OCI-LY7 (cell line): ENCODE measurements at places on chromosomes 2 and 18.
A peak's percentile ranks its signal among the peaks of the same experiment; 100 is the strongest.

DNA sequence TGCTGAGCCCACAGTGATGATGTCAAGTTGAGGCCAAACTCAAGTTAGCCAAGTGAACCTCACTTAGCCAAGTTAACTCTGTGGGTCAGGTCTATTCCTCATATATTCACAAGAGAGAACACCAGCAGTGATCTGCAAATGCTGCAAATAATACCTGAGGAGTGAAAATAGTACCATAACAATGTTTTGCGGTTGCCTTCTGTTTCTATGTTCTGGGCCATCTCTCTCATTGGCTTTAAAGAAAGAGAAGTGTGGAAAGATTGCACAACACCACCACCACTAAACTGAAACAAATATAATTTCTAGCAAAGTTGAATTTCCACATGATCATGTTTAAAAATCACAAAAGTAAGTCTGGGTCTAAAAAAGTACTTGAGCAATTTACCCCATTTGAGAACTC, 211.1 kb upstream of the GALNT5 start:
- DNase-seq = no peak

DNA sequence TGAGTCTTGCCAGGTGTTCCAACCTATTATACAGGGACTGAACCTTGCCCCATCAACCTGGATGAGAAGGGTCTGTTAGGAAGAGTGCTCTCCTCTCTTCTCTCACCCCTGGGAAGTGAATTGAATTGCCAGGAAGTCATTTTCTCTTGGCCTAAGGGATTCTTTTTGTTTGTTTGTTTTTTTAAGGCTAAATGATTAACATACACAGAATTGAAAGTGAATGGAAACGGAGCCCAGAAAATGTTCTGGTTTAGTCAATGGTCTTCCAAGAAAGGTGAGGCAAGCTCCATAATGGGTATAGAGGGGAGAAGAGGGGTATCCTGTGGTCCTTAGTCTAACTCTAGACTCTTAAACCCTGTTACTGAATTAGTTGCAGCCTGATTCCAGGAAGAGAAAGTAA, 189.1 kb downstream of the FSHR start:
- no peak for DNase-seq

DNA sequence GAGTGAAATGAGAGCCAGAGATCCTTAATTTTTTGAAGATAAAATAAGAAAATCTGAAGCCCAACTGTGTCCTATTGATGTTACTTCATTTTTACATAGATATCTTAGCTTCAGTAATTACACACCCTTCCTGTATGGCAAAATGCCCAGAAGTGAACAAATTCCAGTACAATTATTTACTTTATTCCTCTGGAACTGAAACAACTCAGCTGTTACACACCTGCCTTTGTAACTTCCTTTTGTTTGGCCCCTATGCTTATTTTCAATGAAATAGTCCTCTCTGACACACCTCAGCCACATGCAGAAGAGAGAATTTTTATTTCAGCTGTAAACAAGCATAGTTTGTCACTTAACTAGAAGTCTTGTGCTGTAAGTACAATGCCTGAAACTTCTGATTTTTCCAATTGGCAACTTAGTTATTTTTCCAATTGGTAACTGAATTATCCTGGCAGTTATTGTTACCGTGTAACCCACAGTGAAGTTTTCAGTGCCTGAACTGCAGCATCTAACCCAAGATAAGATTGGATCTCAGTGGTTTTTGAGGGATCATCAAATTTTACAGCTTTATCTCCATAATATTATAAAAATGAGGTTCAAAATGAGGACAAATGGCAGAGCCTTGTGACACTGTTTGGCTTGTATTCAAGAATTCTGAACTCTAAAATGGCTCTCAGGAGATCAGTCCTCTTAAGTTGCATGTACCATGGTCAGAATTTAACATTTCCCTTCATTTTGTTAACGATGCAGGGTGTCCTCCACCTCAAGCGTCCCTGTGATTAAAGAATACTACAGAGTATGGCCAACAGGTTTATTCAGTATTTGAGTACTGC, 82.6 kb downstream of the PKP4 start:
- no peak for DNase-seq

- no peak for DNase-seq
Measured at GRCh38 chr2:8870441-8870840, 33.0 kb upstream of the KIDINS220 start.

DNA sequence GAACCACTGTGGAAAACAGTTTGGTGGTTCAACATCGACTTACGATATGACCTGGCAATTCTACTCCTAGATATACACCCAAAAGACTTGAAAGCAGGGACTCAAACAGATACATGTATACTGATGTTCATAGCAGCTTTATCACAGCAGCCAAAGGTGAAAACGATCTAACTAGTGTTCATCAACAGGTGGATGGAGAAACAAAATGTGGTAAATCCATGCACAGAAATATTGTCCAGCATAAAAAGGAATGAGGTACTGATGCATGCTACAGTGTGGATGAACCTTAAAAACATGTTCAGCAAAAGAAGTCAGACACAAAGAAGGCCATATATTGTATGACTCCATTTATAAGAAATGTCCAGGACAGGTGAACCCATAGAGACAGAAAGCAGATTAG, 36.3 kb downstream of the MRO start:
- no peak for DNase-seq

GRCh38 chr18:77650799-77651385, 401.2 kb downstream of the GALR1 start:
- DNase-seq = peak; percentile 19

DNA sequence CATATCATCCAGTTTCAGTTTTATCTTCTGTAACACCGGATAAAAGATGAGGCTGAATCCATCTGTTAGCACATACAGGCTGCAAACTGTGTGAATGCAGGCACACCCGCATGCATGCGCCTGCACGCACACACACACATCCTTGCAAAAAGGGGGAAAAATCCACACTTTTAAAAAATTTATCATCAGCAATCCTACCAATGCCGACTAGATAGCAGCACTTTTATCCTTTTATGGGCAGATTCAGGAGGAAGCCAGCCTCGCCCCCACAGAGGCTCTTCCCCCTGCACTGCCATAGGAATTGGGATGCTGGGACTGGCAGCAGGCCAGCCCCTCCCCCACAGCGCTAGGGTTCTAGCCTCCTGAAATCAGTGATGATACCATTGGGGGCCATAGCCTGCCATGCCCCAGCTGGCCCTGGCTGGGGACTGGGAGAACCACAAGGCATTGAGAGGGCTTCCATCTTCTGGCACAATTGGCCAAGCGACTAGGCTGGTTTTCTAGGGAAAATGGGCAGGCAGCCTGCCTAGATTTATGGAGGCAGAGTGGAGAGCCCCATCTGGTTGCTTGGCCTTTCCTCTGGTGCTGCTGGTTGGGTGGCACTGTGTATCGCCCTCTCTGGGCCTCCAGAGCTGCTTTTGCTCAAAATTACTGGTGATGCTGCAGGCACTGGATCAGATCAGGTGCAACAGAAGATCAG, 25.5 kb downstream of the CYRIA start:
- DNase-seq = no peak

DNA sequence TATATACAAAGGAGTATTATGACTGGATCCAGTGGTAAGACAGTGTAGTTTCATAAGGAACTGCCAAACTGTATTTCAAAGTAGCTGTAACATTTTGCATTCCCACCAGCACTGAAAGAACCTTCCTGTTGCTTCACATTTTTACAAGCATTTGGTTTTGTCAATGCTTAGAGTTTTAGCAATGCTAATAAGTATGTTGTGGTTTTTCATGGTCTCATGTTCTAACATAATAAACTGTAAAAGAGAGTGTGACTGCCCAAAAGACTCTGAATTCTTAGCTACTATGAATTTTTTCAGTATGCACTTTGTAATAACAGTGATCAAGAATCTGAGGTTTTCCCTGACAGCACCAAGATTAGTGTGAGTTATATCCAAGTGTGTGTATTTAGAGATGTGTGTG, 604.2 kb downstream of the XIRP2 start:
- DNase-seq = no peak

DNA sequence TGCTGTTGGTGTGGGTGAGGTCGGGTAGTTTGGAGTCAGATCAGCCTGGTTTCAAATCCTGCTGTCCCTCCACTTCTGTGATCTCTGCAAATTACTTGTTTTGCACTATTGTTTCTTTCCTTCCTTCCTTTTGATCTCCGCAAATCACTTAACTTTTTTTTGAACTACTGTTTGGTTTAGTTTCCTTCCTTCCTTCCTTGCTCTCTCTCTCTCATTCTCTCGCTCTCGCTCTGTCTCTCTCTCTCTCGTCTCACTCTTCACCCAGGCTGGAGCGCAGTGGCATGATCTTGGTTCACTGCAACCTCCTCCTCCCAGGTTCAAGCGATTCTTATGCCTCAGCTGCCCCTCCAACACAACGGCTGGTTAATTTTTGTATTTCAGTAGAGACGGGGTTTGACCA, 141.6 kb upstream of the ITGA6 start:
- no peak for DNase-seq

GRCh38 chr2:154623819-154624218, 74.7 kb upstream of the KCNJ3 start:
- peak; percentile 35 for DNase-seq

DNA sequence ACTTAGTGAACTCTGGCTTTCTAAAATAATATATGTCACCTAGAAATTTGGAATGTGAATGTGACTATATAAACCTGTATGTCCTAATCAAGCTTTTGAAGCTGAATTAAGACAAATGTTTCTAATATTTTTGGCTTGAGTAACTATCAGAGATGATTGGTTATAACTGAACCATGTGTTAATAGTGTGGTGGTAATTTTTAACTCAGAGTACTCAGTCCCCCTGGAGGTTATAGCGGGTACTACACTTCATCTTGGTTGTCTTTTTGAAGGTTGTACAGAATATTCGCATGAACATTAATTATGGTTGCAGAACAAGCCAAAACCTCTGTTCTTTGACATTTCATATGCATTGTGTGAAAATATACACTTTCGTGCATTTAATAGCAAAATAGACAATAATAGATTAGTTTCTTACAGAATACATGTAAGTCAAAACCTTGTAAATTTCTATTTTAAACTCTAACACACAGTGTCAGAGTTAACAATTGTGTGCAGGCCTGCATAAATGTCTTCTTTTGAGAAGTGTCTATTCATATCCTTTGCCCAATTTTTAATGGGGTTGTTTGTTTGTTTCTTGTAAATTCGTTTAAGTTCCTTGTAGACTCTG, 86.0 kb downstream of the OSBPL6 start:
- DNase-seq = peak; percentile 41

DNA sequence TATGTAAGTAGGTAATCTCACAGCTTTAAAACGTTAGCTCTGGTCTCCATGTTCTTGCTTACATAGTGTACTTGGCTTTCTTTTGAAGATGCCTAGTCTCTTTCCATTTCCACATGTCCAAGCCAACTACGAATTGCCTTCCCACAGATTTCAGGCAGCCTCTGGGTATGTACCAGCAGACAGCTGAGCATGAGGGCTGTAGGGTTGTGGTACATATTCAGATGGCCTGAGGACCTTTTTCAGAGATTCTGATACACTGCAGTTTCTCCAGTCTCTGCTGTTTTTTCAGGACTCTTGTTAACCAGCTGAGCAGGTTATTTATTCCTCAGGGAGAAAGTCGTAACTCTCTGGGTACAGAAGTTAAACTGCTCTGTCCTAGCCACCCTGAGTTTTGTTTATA, 3.1 kb upstream of the KCNJ13 start:
- no peak for DNase-seq

DNA sequence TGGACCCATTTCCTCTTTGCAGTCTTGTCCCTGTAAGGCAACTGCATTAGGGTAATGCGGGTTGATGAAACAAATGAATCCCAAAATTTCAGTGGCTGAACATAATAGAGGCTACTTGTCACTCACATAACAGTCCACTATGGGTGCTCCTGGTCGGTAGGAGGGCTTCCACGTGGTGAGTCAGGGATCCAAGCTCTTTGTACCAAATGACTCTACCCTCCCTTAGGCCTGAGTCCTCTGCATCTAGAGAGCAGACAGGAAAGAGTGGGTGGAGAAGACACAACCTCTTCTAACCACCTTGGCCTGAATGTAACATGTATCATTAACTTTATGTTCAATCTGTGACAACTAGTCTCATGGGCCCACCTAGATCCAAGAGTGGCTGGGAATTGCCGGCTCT, 86.2 kb upstream of the HAAO start:
- DNase-seq = no peak

DNA sequence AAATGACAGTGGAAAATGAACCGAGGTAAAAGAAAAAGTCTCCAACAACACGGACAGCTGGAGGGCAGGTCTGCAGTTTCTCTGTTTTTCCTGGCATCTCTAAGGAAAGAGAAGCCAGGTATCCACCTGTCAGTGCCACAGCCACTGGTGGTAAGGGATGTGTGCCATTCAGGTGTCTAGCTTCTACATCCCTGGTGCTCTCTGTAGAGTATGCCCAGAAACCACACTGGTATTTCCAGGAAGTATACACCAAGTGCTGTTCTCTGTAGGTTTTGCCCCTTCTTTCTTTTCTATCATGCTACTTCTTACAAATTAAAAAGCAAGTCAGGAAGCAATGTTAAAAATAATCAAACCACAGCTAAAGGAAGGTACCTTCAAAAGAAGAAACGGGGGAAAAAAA, 7.6 kb upstream of the AGFG1 start:
- no peak for DNase-seq

- DNase-seq = no peak
Measured at GRCh38 chr2:242063436-242063835, 193.9 kb downstream of the RTP5 start.

DNA sequence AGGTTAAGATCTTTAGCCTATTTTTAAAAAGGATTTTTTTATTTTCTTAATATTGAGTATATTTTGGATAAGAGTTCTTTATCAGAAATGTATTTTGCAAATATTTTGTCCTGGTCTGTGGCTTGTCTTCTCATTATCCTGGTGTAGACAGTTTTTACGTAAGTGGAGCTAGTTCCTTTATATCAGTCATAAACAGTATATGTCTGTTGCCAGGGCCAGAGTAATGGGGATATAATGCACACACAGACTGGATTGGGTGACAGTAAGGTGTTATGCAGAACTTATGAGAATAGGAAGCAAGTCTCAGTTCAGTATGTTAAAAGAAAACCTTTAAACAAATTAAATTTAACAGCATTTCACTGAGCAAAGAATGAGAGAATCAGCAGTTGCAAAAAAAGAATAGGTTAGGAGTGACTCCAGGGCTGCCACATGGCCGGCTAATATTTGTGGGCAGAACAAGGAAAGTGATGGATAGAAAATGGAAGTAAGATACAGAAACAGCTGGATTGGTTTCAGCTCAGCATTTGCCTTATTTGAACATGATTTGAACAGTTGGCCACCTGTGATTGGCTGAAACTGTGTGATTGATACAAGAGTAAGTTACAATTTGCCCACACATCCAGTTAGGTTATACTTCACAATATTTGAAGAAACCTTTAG, 61.1 kb upstream of the ZNG1B start:
- no peak for DNase-seq

GRCh38 chr2:137049518-137049917, 284.2 kb downstream of the THSD7B start:
- no peak for DNase-seq

DNA sequence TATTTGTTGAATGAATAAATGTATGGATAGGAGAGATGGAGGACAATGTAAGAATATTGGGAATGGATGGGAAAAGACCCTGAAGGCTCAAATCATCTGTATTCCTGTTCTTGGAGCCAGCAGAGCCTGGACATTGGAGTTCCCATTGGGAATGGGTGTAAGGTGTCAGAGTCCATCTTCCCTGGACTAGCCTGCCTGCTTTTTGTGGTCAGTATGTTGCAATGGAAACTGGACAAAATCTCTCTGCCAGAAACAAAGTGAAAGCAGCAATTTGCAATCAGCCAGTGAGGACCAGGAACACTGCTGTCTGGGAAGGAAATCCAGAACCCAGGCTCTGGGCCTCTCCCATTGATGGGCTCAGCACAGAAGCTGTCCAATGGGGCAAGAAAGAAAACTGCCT, 83.5 kb upstream of the SKOR2 start:
- no peak for DNase-seq
